ENCODE measurements at places on chromosomes 6 and 20. TPM values are rescaled to one million over a fixed set of nuclear protein-coding genes. Genes with fewer than 3 reads are reported as not detected.

The KCNK5 gene
- total RNA-seq, result 1.2 TPM

The LY6G5B gene
- total RNA-seq, result 8.7 TPM

The ID4 gene
- total RNA-seq, result 74.5 TPM

The CD93 gene
- total RNA-seq, result 43.7 TPM

The GGTLC1 gene
- not detected for total RNA-seq

The ERMARD gene
- 13.2 TPM for total RNA-seq

The CGAS gene
- total RNA-seq, result 0.79 TPM

The TRIM10 gene
- total RNA-seq, result not detected

The SNAP91 gene
- not detected for total RNA-seq

The COL20A1 gene
- not detected for total RNA-seq

The ZBP1 gene
- total RNA-seq, result 0.38 TPM

The DEFB114 gene
- not detected for total RNA-seq

The CALHM6 gene
- 4.1 TPM for total RNA-seq

The MBOAT1 gene
- 6.1 TPM for total RNA-seq

The IL20RA gene
- 2.1 TPM for total RNA-seq

The EMILIN3 gene
- 2.1 TPM for total RNA-seq

The SCRT2 gene
- not detected for total RNA-seq

The TRAPPC3L gene
- 0.22 TPM for total RNA-seq

The SAMD5 gene
- total RNA-seq, result 1.4 TPM

The LCA5 gene
- total RNA-seq, result 2.8 TPM

The FKBP5 gene
- total RNA-seq, result 110 TPM

The MCCD1 gene
- total RNA-seq, result not detected

The TNFRSF21 gene
- 4.5 TPM for total RNA-seq

The OTOR gene
- not detected for total RNA-seq

The TULP1 gene
- total RNA-seq, result not detected

The OR2H2 gene
- total RNA-seq, result not detected

The PRDM13 gene
- not detected for total RNA-seq

The MYH7B gene
- 43.3 TPM for total RNA-seq

The CLPSL2 gene
- not detected for total RNA-seq

The CCR6 gene
- not detected for total RNA-seq

The KCNK15 gene
- total RNA-seq, result 1.3 TPM

The MCHR2 gene
- not detected for total RNA-seq
